ENCODE measurements at places on chromosomes 1 and 21. TPM values are rescaled to one million over a fixed set of nuclear protein-coding genes. Genes with fewer than 3 reads are reported as not detected.

Gene SPATA46
- total RNA-seq: not detected

- DNase-seq: no peak
Observed at GRCh38 chr1:225422795-225423517, 4.9 kb downstream of the LBR start.

DNA sequence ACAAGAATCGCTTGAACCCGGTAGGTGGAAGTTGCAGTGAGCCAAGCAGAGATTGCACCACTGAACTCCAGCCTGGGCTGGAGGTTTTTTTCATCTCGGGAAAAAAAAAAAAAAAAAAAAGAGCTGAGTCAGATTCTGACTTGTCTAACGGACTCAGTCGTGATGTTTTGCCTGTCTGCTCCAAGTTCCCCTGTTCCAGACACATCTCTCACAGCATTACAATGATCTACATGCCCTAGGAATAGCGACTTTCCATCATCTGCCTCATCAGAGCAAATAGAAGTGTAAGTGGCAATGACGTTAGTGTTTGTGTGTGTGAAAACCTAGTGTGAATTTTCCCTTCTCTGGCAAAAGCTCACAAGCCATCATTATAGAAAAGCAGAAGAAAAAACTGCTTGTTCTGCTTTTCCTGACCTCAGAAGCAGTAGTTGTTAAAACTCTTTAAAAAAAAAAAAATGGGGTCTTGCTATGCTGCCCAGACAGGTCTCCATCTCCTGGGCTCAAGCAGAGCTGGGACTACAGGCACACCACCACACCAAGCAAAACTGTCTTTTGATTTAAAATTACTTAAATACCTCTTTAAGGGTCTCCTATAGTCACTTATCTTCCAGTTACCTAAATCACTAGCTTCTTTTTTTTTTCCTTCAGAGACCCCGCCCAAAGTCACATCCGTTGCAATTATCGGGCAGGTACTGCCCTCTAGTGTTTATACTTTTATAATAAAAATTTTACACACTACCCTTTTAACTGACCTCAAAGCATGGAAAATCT is 37.3 kb downstream of the PLEKHO1 start:
- peak; percentile 60 for DNase-seq

- DNase-seq: no peak
Observed at GRCh38 chr1:116182019-116182714, 71.0 kb downstream of the MAB21L3 start.

Gene TMEM222
- total RNA-seq: 19.2 TPM

GRCh38 chr1:204266504-204267034 is 52.8 kb upstream of the GOLT1A start:
- no peak for DNase-seq

- no peak for DNase-seq
Observed at GRCh38 chr1:35886577-35887431, 3.8 kb downstream of the AGO1 start.

Gene PCBP3
- 24.2 TPM for total RNA-seq

DNA sequence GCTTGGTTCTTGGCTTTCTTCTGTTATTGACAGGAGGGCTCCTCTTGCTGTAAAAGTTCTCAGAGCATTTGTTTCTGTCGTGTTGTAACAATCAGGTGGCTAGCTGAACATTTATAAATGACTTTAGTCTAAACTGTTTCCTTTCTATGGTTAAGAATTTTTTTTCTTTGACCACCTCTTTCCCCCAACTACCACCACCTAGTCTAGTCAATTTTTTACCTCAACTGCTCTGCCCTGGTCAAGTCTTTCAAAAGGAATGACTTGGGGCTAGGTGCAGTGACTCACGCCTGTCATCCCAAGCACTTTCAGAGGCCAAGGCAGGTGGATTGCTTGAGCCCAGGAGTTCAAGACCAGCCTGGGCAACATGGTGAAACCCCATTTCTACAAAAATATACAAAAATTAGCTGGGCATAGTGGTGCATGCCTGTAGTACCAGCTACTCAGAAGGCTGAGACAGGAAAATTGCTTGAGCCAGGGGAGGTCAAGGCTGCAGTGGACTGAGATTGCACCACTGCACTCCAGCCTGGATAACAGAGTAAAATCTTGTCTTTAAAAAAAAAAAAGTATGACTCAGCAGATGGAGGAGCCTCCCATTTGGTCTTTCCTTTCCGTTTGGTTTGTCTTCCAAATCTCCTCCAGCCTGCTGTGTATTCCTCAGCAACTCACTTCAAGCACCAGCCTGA is 40.7 kb downstream of the MAP3K21 start:
- peak; percentile 8 for DNase-seq

GRCh38 chr1:43963890-43964289 is 5.9 kb upstream of the DPH2 start:
- DNase-seq: no peak

Gene RERE
- total RNA-seq: 7.7 TPM

DNA sequence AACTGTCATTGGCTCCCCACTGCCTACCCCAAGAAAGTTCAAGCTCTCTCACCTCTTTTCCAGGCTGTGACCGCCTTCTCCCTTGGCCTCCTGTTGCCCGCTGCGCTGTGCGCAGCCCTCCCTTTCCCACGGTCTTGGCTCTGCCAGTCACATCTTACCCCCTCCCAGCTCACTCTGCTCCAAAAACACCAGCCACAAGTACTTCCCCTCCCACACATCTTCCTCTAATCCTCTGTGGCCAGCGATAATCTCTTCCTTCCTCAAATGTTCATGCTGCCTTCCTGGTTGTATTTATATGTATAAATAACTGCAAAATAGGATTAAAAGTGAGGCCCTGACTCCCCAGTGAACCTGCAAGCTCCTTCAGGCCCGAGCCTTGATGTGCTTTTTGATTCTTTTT is 81.8 kb downstream of the AJAP1 start:
- no peak for DNase-seq

Gene DIPK1A
- total RNA-seq: 15.0 TPM

GRCh38 chr21:28769683-28770082 is 223.0 kb downstream of the LTN1 start:
- no peak for DNase-seq
